Midbrain (tissue), 1 donor: ENCODE measurements at places on chromosomes 12 and 14.

DNA sequence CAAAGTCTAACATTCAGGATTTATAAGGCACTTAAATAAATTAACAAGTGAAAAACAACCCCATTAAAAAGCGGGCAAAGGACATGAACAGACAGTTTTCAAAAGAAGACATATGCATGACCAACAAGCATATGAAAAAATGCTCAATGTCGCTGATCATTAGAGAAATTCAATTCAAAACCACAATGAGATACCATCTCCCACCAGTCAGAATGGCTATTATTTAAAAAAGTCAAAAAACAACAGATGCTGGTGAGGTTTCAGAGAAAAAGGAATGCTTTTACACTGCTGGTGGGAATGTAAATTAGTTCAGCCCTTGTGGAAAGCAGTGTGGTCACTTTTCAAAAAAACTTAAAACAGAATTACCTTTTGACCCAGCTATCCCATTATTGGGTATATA, 60.7 kb upstream of the BDKRB2 start:
- DNase-seq = no peak

- no peak for DNase-seq
These were observed 78.9 kb upstream of the RESF1 start for GRCh38 chr12:31880340-31880739.

DNA sequence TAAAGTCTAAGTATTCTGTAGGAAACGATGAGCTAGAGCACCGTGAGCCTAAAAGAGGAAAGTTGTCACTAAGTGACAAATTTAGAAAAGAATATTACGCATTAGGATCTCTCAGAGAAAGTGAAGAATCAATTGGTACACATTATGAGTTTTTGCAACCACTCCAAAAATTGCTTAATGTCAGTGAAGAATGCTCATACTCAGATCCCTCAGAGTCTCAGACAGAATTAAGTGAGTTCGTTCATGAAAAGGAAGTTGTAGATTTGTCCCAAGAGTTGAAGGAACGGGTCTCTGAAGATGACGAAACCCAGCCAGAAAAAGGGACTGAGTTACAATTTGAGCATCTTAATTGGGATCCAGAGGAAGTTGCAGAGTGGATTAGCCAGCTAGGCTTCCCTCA, 1.5 kb downstream of the SAMD15 start:
- DNase-seq = no peak

GRCh38 chr12:116959845-116960514, 49.2 kb downstream of the FBXW8 start:
- no peak for DNase-seq

DNA sequence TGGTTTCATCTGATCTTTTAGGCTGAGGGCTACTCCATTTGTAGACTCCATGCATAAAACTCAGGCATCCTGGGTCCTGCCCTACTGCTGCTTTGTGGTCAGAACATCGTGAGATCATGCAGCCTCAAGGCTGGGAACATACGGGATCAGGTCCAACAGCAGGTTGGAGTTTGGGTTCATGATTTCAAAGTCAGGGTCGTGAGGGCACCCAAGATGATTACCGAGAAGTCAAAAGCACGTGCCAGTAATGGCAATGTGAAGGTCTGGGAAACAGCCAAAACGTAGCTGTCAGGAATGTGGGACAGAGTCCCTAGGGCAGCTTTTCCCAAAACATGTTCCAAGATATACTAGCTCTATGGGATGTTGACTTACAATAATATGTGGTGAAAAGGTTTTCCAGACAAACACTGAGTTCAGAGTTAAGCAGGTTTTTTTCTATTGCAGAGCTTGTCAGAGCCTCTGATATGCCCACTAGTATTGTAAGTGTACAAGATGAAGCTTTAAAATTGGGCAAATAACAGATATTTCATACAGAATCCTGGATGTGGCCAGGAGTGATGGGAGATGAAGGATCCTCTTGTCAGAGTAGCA, 130.3 kb upstream of the DNM1L start:
- no peak for DNase-seq

DNA sequence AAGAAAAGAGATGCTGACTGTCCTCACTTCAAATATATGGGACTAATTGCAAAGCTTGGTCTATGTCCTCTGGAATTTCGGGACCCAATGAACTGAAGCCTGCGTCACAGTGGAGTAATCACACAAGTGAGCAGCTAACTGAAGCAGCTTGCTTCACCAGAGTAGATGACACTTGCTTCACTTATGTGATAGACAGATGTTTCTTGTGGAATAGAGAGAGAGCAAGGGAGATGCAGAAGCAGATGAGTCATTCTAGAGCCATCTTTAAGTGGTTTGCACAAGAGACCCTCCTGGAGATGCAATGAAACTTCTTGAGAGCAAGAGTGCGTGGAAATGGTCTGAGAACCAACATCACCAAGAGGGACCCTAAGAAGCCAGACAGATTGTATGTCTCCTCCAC, 1537.1 kb upstream of the FLRT2 start:
- DNase-seq = no peak

GRCh38 chr12:44750468-44750867, 125.6 kb downstream of the NELL2 start:
- DNase-seq = no peak
